Fibroblast of skin of scalp (primary cell): ENCODE measurements at places on chromosomes 12 and 14.

GRCh38 chr14:89241257-89241656 is 175.8 kb downstream of the FOXN3 start:
- no peak for DNase-seq

DNA sequence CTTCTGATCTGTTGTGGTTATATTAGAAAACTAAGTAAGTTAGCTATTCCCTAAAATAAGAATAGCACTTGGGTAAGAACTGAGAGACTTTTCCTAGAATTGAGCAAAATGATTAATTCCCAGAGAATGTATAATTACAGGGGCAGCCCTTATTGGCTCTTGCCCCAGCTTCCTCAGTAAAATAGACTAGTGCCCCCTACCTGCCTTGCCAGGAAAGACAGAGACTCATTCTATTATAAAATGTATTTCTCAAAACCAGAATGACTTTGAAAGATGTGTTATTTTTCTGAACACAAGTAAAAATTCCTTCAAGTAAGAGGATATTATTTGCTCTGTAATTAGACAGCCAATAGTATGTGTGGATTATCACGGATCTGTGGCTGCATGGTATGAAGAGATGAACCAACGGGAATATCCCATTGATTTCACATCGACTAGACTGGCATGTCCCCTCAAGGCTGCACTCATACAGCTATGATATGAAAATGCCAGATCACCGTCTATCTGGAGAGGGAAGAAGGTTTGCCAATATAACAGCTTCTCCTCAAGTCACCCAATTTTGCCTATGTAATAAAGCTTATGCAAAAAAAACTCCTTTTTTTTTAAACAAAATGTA is 7.4 kb upstream of the GLRX5 start:
- DNase-seq, result peak; percentile 85

DNA sequence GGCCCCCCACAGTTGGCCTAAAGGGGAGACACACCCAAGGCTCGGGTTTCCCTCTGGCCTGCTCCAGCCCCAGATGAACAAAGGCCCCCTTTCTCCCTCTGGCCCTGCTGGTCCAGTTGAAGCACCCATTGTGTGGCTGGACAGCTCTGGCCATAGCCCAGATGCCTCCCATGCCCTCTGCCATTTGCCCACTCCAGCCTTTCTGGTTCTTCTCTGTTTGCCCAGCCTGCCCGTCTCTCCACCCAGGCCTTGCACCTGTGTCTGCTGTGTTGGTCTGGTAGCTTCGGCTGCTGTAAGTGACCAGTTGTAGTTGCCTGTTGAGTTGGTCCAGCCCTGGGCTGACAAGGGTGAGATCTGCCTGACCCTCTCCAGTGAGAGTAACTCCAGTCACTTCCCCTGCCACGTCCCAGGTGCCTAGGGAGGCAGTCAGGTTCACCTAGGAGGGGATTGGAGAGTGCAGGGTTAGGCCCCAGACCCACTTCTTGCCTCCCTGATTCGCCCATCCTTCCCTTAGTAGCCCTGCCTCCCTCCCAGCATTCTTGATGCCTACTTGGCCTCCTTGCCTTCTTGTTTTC is 3.0 kb downstream of the B4GALNT1 start:
- DNase-seq, result no peak

- no peak for DNase-seq
These were observed 25.4 kb downstream of the PRKCH start for GRCh38 chr14:61346793-61347192.

- DNase-seq, result no peak
These were observed 1815.8 kb upstream of the FLRT2 start for GRCh38 chr14:83714151-83714550.
